ENCODE measurements at places on chromosomes 16 and 17.

DNA sequence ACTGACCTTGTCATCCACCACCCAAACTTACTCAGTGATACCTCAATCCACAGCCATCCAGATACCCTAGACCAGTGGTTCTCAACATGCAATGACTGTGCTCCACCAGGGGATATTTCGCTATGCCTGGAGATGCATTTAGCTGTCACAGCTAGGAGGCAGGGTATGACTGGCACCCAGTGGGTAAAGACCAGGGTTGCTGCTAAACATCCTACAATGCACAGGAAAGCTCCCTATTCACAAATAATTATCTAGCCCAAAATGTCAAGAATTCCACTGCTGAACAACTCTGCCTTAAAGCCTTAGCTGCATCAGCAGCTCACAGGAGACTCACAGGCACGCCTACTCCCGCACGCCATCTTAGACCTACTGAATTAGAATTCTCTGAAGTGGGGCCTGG is 212.6 kb downstream of the GRIN2A start:
- no peak for DNase-seq

DNA sequence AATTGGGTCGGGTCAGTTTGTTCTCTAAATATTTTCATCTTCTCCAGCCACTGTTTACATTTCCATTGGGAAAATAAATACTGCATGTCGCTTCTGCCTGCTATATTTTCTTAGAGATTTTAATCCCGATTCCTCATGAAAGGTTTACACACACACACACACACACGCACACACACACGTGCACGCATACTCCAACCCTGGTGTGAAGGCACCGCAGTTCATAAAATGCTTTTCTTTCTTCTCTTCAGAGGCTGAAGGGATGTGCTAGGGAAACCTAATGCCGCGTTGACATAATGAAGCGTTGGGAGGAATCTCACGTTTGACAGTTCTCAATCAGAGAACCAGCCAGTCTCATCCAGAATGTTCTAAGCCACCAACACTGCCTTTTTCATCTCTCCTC is 222.9 kb upstream of the IRX3 start:
- no peak for DNase-seq

DNA sequence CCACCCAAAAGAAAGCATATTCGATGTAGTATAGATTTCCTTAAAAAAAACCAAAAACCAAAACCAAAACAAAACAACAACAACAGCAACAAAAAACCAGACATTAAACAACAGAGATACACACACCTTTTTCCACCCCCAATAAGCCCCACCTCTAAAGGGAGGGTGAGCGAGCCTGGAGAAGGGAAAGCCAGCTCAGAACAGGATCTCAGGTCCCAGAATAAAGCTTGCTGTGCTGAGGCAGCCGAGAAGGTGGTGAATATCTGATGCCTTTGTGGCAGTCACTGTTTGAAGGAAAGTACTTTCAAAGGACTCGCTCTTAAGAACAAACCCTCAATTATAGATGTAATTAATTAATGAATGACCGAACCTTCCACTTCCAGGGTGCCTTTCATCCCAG is 470 bp downstream of the KRT23 start:
- DNase-seq, result no peak

DNA sequence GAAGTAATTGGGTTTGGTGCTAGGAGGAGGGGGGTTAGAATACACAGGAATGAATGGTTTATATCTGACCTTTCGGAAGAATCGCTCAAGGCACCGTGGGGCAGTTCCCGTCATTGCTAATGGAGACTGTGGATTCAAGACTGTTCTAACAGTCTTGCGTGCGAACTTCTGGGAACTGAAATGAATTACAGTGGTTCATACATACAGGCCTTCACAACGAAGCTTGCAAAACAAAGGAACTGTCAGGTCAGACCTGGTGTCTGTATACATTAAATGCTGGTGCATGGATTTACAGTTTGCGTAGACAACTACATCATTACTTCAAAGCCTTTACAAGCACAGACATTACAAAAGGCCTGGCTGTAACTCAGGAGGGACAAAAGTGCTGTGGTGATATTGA is 983.9 kb downstream of the CDH11 start:
- DNase-seq, result no peak

- DNase-seq, result no peak
These were observed 5.0 kb upstream of the HSD17B1 start for GRCh38 chr17:42547698-42548069.

DNA sequence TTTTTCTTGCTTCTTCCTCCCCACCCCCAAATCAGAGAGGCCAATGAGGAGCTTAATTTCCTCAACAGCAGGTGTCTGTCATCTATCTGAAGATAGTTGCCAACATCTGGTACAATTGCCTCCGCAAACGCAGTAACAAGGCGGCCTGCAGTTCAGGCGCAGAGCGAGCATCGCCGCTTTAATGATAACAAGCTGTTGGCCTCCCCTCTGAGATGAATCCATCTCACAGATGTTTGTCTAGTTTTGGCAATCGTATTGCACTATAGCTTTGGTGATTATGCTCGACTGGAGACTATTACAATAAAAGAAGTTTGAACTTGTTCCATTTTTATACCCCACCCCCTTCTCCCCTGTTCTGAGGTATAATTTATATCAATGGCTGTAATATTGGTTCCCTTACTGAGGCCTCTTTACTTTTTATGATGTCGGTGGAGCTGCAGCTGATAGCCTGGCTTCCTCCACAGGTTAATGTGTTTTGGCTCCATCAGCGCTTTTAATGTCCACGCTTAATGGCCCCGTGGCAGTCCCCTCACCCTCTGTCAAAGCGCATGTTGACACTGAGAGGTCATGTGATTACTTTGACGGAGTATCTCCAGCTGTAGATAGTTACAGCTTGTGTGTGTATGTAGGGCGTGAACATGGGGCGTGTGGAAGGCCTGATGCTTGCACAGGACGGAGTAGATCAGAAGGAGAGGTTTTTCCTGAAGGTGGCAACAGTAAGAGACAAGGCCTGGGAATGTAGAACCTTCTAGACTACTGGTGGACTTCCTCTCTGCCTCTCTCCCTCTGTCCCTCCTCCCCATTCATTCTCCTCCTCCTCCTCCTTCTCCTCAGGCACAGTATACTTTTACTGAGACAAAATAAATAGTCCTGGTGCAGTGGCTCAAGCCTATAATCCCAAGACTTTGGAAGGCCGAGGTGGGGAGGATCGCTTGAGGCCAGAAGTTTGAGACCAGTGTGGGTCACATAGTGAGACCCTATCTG is 164.7 kb downstream of the MSI2 start:
- DNase-seq, result no peak

DNA sequence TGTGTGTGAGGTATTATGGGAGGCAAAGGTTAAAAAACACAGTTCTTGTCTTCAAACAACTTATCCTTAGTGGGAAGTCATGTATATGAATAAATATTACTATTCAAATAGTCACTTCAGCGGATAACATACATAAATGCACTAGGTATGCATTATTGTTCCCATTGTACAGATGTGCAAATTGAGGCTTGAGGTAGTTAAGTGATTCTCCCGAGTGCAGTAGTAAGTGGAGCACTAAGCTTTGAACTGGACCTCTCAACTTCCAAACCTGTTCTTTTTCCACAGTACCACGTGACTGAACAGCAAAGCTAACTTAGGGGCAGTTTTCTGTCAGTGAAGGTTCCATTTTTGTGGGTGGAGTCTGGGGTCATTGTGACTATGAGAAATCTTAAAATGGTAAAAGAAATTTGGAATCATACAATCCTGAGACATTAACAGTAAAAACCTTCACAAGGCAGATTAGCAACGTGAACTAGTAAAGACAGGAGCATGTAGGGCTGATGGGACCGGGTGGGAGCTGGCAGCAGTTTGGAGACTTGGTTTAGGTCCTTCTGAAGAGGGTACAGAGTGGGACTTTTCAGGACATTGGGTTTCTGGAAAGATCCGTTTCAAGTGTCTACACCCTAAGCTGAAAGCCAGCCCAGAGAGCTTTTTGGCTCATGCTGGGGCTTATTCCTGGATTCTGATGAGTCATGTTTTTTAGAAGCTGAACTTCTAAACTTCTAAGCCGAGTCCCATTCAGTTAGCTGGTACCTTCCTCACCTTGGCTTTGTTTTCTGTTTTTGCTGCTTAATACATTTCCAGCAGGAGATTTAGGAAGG is 204.9 kb downstream of the PRKCA start:
- peak; percentile 16 for DNase-seq

- no peak for DNase-seq
These were observed 71.8 kb upstream of the ZNF469 start for GRCh38 chr16:88310796-88311605.

DNA sequence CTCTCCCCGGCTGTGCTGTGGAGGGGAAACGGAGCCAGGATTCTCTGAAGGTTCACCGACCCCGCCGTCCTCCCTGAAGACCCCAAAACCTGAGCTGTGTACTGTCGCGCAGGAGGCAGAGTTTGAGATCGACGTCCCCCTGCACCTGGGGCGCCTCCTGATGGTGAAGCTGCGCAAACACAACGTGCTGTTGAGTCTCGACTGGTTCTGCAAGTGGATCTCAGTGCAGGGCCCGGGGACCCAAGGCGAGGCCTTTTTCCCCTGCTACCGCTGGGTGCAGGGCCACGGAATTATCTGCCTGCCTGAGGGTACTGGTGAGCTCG is 62.6 kb upstream of the TEKT1 start:
- DNase-seq, result peak; percentile 14

Measured in CD4-positive, alpha-beta T cell treated with Interleukin-17A for 4 hours (primary cell).